ENCODE measurements at places on chromosomes 1 and 21. TPM values are rescaled to one million over a fixed set of nuclear protein-coding genes. Genes with fewer than 3 reads are reported as not detected.
A peak's percentile ranks its signal among the peaks of the same experiment; 100 is the strongest.

PDZK1 gene
- 1.6 TPM for polyA plus RNA-seq

DNA sequence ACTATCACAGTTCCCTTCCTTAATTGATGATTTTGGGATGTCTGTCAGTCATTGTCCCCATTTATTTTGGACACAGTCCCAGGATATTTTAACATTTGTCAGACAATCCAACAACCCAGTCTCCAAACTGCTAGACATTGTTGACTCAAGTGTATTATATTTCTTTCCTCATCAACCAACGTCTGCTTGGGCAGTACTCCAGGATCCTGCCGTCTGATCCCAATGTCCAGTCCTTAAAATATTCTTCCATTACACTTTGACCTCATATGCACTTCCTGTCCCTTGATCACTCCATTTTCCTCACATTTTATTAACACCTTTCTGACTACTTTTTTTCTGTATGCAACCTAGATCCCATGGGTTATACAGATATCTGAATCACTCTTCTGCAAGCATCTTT lies 39.8 kb upstream of the KIAA0040 start:
- H3K36me3 ChIP-seq = no peaks in the 10 kb centered on the region
- H3K27ac ChIP-seq = no peak overlapping the region
- H3K27me3 ChIP-seq = no peaks in the 10 kb centered on the region

- H3K4me1 ChIP-seq = peaks cover 15% of the 10 kb centered on the region
- no peak for DNase-seq
- peak overlapping the region; percentile 41 for H3K27ac ChIP-seq
- peaks cover 55% of the 10 kb centered on the region for H3K27me3 ChIP-seq
Observed at GRCh38 chr1:210236386-210236839, 3.8 kb downstream of the SERTAD4 start.

GRCh38 chr1:156106624-156107488 lies 7.7 kb upstream of the LMNA start:
- H3K4me3 ChIP-seq = peak overlapping the region; percentile 71
- no peaks in the 10 kb centered on the region for H3K36me3 ChIP-seq
- H3K4me1 ChIP-seq = peaks cover 57% of the 10 kb centered on the region
- H3K27me3 ChIP-seq = no peaks in the 10 kb centered on the region
- DNase-seq = no peak

GRCh38 chr1:44740179-44740617 lies 561 bp downstream of the KIF2C start:
- H3K27ac ChIP-seq = no peak overlapping the region
- no peak for DNase-seq
- H3K4me3 ChIP-seq = peak overlapping the region; percentile 76
- H3K4me1 ChIP-seq = peaks cover 7% of the 10 kb centered on the region
- H3K27me3 ChIP-seq = no peaks in the 10 kb centered on the region
